ENCODE measurements at places on chromosomes 5 and 9.
A peak's percentile ranks its signal among the peaks of the same experiment; 100 is the strongest.

DNA sequence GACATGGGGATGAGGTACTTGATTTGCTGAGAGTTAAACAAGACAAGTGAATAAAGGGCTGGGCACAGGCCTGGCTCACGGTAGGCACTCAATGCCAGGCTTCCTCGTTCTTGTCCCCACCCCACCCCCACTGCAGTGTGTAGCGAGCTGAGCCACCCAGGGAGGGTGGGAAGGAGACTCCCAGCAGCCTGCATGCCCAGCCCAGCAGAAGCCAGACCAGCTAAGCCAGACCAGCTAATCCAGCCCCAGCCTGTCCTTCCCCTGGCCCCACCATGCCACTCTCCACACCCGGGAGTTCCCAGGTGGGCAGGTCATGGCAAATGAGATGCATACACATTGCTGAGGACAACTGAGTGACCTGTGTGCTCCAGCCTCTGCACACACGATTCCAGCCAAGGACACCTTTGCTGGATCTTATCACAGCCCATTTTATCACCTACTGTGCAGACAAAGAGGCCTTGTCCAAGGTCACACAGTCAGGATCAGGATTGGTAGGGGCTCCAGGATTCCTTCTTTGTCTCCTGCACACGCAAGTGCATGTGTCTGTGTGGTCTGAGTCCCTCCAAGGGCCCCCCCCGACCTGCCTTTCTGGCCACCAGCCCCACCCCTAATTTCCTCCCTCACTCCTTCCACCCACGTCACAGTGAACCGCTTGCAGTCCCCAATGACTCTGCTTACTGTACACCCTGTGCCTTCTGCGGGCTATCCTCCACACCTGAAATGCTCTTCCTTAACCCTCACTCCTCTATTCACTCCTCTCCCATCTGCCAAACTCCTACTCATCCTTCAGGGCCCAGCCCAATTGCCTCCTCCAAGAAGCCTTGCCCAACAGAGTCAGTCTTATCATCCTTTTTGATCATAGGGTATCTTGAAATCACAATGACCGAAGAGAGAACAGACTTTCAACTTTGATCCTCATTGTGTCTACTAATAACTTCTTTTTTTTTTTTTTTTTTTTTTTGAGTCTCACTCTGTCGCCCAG is 26.6 kb downstream of the DUSP1 start:
- DNase-seq: no peak

DNA sequence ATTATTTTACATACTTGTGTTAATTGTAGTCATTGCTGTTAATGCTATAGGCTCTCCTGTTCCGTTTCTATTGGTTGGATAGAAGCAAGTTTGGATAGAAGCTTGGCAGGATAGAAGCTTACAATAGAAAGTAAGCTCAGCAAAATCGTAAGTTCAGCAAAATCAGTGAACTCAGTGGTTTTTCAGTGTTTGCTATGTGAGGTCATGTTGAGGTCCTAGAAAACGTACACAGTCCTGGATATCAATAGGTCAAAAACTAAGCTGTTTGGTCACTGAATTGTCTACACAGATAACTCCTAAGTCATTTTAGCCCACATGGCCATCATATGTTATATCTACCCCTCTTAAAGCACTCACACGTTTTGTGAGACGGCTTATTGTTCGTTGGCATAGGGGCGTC is 299.4 kb downstream of the MAN2A1 start:
- no peak for DNase-seq

DNA sequence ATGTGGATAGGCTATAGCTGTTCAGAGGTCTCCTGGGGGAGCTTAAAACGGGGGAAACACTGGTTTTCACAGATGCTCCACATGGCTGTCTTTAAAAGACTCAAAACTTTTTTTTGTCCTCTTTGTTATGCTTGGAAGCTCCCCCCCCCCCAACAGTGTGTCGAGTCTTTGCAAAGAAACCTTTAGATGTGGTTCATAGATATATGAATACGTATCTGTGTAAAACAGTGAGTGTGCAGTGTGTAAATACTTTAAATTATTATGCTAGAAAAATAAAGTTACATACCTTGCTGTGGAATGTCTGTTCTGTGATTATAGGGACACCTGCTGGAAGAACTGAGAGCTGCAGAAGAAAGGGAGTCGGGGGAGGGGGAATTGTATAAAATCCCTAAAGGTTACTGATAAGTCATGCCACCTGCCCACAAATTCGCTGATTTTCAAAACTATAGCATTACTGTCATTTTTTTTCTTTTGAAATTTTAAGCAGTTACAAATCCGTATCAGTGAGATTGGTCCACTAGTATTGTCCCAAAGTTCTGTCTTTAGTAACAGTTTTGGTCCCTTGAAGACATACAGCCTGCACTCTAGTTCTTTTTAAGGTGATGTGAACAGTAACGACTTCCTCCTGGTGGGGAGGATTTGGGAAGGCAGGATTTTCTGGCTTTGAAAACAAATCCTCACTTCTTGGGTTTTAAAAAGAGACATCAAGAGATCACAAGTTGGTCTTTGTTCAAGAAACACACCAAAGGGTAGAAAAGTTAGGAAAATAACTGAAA is 22.9 kb downstream of the RGMB start:
- peak; percentile 56 for DNase-seq

DNA sequence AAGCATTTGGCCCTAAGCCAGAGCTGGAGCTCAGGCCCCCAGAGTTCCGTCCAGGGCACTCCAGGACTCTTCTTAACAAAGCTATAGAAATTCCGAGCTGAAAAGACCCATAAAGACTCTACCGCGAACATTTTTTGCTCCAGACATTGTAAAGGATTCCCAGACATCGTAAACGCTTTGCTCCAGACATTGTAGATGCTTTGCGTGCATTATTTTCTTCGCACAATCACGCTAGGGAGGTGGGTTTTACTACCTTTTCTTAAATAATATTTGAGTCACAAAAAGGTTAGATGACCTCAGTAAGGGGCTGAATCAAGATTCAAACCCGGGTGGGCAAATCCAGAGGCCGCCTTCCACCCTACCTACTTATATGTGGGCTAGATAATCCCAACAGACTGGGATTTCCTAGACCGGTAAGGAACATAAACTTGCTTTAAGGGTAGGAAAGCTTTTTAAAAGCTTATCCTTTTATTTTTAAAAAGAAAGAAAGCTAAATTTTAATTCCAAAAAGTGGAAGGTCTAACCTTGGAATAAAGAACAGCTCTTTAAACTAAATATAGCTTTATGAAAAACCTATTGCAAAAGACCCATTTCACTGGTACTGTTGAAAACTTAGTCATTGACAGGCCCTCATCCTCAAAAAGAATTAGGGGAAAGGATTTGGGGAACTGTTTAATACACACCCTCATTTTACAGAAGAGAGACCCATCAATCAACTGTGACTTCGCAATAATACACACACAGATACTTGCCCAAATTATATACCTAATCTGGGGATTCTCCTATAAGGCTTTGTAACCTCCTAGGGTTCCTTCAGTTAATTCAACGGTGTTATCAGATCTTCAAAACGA is 822 bp upstream of the TNIP1 start:
- no peak for DNase-seq

- no peak for DNase-seq
These were observed 562.6 kb downstream of the CAAP1 start for GRCh38 chr9:26329974-26330373.

GRCh38 chr5:89292487-89292886 is 409.5 kb upstream of the MEF2C start:
- no peak for DNase-seq

- DNase-seq: no peak
These were observed 35.7 kb downstream of the ELL2 start for GRCh38 chr5:95925939-95926338.

DNA sequence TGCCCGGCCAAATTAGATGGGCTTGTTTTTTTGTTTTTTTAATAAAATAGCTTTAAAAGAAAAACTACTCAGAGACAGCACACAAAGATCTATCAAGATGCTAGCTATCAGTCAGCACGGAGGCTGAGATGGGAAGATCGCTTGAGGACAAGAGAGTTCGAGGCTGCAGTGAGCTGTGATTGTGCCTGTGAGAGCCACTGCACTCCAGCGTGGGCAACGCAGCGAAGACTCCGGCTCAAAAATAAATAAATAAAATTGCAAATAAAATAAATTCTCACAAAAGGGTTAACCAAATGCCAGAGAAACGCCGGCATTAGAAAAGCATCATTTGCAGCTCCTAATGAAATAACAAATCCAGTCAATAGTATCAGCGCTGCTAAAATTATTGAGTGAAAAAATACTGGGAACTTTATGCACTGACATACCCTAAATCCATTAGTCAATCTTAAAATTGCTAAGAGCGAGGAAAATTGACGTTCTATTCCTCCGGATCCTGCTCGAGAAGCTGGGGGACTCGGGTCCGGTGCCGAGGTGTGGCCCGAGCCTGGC is 681 bp downstream of the CPLANE1 start:
- no peak for DNase-seq

DNA sequence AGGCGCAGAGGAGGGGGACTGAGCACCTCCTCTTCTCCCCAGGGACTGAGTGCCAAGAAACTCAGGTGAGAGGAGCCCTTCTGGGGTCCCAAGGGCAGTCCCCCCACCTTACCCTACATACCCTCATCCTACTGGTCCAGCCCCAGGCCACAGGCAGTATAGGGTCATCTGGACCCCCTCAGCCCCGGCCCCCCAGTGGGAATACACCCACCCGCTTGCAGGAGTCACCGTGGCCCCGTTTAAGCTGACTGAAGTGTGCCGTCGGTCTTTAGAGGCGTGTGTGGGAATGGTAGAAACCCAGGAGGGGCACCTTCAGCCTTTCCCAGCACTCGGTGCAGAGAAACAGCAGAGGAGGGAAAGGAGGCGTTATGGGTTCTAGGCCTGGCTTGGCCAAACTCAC is 30.8 kb downstream of the COL15A1 start:
- DNase-seq: no peak

GRCh38 chr5:107302441-107302840 is 368.3 kb downstream of the EFNA5 start:
- no peak for DNase-seq

GRCh38 chr5:148991566-148991965 is 71.3 kb downstream of the SH3TC2 start:
- DNase-seq: no peak

DNA sequence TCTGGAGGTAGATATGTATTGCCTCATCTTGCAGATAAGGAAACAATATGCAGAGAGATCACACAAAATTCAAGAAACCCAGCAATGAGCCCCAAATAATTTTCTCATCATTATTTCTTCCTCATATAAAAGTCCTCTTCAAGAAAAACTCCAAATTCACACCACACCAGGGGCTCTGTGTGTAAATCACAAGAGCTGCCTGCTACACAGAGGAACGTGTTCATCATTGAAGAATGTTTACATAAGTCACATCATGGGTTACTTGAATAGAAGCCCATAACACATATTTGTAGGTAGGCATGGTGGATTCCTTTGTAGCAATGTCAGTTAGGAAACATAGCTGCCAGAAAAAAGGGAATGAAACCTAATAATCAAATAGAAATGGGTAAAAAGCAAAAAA is 308.1 kb upstream of the TLE4 start:
- DNase-seq: no peak

DNA sequence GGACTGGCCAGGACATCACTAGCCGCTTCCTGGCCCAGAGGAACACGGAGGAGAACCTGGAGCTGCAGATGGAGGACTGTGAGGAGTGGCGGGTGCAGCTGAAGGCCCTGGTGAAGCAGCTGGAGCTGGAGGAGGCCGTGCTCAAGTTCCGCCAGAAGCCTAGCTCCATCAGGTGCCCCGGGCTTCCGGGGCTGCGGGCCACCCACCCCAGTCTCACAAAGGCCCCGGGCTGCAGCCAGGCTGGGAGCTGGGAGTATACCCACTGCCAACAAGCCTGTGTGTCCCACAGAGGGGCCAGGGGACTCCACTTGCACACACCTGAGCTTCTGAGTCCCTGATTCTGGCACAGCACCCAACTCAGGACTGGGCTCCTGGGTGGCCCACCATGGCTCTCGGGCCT is 1.7 kb upstream of the RABL6 start:
- no peak for DNase-seq

DNA sequence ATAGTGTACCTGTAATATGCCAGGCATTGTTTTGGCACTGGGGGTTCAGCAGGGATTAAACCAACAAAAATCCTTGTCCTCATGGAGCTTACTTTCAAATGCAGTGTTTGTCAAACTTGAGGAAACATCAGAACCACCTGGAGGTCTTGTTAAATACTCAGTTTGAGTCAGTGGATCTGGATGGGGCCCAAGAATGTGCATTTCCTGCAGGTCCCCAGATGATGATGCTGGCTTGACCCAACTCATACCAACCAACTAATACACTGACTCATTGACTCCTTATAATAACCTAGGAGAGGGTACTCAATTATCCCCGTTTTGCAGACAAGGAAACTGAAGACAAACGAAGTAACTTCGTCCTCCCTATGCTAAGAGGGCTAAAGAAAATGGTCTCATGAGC is 11.3 kb downstream of the WWC1 start:
- DNase-seq: no peak

DNA sequence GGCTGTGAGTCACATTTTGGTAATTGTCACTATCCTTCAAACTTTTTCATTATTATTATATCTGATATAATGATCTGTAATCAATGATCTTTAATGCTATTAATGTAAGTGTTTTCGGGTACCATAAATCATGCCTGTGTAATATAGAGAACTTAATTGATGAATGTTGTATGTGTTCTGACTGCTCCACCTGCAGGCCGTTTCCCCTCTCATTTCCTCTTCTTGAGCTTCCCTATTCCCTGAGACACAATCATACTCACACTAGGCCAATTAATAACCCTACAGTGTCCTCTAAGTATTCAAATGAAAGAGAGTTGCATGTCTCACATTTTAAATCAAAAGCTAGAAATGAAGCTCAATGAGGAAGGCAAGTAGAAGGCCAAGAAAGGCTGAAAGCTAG is 420.9 kb upstream of the SGCD start:
- DNase-seq: no peak

DNA sequence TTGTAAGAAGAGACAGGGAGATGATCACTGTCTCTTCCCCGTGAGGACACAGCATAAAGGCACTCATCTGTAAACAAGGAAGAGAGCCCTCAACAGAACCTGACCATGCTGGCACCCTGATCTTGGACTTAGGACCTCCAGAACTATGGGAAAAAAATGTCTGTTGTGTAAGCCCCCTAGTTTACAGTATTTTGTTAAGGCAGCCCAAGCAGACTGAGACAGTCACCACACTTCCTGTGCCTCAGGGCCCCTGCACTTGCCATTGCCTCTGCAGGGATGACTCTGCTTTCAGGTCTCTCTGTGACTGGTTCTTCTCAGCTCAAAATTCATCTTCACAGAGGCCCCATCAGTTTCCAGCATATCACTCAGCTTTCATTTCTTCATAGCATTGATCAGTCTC is 372.1 kb downstream of the TLE1 start:
- no peak for DNase-seq

GRCh38 chr5:149834246-149834855 is 104.2 kb downstream of the PPARGC1B start:
- peak; percentile 71 for DNase-seq

DNA sequence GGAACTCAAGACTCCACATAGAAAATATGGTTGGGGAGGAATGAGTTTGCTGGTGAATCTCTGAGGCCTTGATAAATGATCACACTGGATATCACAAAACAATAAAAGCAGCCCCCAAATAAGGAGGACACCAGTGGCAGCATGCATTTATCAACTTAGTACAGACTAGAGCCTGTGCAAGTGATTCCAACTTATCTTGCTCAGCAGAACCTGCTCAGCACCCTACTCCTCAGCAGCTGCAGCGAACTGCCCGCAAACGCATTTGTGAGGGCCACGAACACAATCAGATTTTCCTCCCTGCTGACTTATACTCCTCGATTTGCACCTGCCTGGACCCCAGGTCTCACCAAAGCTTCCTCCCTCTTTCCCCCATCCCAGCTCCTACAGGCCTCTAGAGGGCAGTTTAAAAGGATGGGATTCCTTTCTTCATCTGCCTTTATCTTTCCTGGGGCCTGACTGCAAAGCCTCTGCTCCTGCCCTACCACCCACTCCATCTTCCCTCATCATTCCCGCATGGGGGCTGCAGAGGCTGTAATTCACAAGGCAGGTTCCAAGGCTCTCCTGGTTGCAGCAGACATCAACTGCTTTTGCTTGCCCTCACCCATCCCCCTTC is 41.2 kb downstream of the ANKS6 start:
- DNase-seq: no peak

Measured in WTC11 (cell line).